ENCODE measurements at places on chromosomes 6 and 20.

GRCh38 chr6:161181121-161181520 is 92.7 kb downstream of the AGPAT4 start:
- no peak for DNase-seq

DNA sequence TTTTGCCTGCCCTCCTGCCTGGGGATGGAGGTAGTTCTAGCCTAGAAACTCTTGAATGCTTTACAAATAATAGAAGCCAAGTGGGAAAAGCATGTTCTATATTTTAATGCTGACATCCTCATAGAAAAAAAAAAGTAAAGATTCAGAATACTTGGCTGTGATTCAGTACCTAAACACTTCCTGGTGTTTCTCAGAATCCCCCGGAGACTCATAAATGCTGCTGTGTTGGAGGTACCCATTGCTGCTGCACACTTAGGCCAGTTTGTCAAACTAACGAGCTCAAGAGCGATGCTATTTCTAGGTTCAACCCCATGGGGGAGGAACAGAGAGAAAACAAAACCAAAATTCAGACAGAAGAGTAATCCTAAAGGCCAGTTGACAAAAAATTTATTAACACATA is 38.8 kb upstream of the ZFP64 start:
- DNase-seq, result peak; percentile 29

DNA sequence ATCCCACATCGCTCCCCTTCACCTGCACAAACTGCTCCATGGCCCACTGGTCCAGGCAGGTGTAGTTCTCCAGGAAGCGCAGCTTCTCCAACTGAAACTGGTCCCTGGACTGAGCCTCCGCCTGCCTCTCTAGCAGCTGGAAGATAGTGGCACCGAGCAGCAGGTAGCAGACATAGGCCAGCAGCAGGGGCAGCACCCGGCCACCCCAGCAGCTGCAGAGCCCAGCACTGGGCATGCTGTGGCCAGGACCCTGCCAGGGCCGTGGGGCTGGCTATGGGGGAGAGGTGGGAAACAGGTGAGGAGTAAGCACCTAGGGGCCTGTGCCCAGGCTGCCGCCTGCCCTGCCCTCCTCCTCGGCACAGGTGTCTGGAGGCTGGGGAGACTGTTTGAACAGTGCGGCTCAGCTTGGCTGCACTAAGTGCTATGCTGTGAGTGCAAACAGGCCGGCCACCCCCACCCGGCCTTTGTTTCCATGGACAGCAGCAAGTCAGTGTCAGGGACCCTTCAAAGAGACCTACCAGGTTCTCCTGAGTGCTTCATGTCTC is at the start of gene KCNK16:
TSS of gene KCNK16 (minus strand) at position 397 of the 545 bp plus-strand sequence. CDS start at position 235, 162 bp downstream.
- no peak for DNase-seq

GRCh38 chr6:165637586-165637985 is 25.5 kb downstream of the PDE10A start:
- DNase-seq, result no peak

GRCh38 chr6:109045493-109045892 is 49.2 kb downstream of the SESN1 start:
- DNase-seq, result no peak

- DNase-seq, result no peak
These were observed 139.4 kb downstream of the CEBPB start for GRCh38 chr20:50329981-50330503.

- DNase-seq, result no peak
These were observed 218.2 kb upstream of the SNX9 start for GRCh38 chr6:157604816-157605215.

- no peak for DNase-seq
These were observed 147.2 kb downstream of the TFAP2C start for GRCh38 chr20:56776345-56776744.

- DNase-seq, result peak; percentile 62
These were observed 108.1 kb downstream of the BCKDHB start for GRCh38 chr6:80214436-80215022.

DNA sequence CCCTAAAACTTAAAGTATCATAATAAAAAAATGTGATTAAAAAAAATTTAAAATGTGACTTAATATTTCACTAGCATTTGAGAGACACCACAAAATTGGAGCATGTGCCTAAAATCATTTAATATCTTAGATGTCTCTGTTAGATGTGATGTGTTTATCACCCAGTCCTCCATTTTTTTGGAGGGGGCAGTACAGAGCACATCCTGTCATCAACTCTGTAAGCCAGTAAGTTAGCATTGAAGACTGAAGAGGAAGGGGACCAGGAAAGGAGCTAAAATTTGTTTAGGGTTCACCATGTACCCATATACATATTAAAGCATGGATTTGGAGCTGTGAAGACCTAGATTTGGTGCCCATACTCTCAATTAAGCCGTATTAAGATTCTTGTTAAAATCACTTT is 30.7 kb upstream of the ADIG start:
- DNase-seq, result no peak

- DNase-seq, result no peak
These were observed 4.3 kb downstream of the FAM217A start for GRCh38 chr6:4074478-4075235.

GRCh38 chr6:159833997-159834603 is 34.0 kb downstream of the PNLDC1 start:
- DNase-seq, result no peak

GRCh38 chr6:42984924-42985475 is 630 bp downstream of the PPP2R5D start:
- DNase-seq, result peak; percentile 63

- no peak for DNase-seq
These were observed 10.1 kb upstream of the GMEB2 start for GRCh38 chr20:63636752-63637628.

DNA sequence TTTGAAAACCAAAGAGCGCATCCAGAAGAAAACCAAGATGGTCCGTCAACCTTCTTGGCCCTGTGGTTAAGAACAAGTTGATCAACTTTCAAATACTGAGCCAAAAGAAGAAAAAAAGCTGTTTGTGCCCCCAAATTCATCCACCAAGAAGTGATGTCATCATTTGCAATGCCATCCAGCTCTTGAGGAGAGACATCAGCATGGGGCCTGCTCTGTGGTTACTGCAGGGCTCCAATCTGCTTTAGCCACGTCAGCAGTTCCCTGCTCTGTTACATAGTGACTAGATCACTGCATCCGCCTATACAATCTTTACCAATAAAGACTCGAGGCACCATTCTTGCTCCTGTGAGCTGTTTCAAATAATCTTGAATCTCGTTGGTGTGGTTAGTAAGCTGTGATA is 75.0 kb upstream of the BLCAP start:
- DNase-seq, result no peak

GRCh38 chr6:41077536-41077935 is 4.8 kb downstream of the NFYA start:
- no peak for DNase-seq

DNA sequence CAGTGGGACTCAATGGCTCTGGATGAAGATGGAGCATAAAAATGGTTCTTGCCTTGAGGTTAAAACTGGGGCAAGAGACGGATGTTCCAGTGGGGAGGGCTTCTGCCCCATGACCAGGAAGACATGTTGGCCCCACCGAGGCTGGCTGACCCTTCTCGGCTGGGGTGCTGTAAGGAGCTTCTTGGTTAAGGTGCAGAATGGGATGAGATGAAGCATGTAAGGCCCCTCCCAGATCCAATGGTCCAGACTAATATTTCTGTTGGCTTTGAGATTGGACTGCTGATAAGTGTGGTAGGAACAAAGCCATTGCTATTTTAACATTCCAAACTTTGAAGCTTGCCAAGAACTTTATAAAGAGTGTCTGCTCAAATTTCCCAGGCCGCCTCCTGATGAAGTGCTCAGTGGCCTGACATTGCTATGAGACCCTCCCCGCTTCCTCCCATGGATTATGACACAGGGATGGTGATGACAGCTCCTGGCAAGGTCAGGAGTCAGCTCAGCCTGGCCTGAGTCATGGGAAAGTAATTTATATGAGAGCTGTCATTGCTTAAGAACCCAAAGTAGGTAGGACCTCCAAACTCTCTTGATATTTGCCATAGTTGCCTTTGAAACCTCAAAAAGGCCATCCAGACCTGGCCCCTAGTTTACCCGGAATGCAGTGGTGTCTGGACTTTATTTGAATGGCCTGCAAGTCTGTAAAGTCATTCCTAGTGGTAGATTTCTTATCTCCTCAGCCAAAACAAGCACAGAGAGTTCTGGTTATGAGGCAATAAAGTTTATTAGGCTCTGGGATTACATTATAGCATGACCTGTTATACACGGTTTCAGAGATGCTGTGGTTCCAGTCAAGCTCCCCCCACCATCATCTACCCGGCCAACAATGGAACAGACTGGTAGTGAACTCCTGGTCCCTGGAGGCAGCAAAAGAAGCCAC is 55.2 kb downstream of the TGM2 start:
- peak; percentile 84 for DNase-seq

GRCh38 chr6:106163966-106164877 is 78.1 kb downstream of the PRDM1 start:
- peak; percentile 70 for DNase-seq

DNA sequence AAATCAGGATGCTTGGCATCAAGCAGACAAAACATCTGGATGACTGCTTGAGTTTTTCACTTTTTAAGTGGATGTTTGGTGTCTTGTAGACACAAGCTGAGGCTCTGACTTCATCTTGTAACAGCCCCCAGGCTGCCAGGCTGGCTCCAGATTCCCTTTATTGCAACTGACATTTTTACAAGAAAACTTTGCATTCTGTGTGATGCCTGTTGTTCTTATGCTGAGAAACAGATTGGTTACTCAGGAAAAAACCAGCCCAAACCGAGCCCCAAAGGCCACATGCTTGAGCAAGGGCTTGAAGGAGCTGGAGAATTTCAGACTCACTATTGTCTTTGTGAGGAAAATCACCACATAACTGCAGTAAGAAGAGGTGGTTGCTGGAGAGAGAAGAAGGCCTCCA is 98.4 kb upstream of the PREP start:
- DNase-seq, result no peak

GRCh38 chr6:29764422-29765196 is 41.4 kb downstream of the HLA-F start:
- DNase-seq, result no peak

DNA sequence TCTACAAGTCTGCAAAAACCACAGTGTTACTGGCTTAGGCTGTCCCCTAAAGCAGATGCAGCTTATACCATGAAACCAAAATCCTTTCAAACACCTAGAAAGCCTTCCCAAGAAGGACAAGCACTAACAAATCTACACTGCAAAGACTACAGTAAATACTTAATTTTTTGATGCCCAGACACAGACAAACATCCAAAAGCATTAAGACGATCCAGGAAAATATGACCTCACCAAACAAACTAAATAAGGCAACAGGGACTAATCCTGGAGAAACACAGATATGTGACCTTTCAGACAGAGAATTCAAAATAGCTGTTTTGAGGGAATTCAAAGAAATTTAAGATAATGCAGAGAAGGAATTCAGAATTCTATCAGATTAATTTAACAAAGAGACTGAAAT is 423.5 kb downstream of the COL12A1 start:
- no peak for DNase-seq

DNA sequence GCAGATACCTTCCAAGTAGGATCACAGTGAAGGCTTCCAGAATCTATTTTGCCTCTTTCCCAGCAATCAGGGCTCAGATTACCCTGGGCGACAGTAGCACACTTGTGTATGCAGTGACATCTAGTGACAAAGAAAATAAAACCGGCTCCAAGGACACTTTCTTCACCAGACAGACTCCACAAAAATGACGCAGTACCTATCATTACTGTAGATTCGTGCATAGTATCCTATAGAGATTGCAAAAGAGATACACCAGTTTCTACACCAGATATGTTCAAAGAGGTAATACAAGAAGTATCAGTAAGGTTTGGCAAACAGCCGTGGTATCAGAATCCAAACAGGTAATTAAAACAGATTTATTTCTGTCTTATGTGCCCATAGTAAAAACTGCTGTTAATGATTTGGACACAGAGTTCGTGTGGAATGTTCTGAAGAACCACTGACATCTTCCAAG is 600.4 kb upstream of the JAG1 start:
- DNase-seq, result peak; percentile 86

DNA sequence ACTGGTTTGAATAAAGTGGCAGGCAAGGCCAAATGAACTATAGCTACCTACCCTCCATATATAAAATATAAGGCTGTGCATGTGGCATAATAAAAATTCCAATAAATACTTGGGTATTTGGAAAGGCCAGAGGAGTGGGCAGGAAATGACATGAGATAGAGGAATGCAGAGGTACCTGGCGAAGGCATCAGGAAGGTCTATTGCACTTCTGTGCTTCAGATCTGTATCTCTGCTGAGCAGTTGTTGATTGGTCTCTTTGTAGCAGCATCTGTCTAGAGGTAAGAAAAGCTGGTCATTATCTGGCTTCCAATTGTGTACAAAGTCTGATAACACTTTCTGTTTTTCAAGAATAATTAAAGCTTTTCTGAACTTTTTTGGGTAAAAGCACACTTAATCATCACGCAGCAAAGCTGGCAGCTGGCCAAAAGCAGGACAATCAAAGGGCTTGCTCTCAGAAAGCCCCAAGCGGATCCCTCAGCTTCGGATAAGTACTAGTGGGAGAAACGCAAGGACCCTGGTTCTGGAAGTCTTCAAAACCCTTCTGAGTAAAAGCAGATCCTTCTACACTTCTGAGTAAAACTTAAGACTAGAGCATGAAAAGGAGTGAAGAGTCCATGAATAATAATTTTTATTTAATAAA is 120.1 kb upstream of the TCF21 start:
- DNase-seq, result no peak

GRCh38 chr20:41360831-41361756 is 5.5 kb downstream of the EMILIN3 start:
- DNase-seq, result peak; percentile 66
